ENCODE measurements at places on chromosomes 16 and 17. TPM values are rescaled to one million over a fixed set of nuclear protein-coding genes. Genes with fewer than 3 reads are reported as not detected.

DNA sequence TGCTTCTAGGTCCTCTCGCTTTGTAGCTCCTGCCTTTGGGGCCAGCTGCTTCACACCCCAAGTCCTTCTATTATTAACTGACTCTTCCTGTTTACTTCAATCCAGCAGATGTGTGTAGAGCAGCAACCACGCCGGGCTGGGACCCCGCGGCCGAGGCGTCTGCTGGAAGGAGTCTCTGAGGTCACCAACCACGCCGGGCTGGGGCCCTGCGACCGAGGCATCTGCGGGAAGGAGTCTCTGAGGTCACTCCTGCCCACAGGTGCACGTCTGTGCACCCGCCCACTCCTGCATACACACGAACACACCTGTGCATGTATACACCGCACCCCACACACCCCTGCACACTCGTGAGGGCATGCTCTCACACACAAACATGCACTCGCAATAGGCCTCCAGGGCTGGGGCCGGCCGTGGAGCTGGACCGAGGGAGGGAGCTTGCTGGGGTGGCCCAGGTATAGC, 7.8 kb upstream of the TEX19 start:
- peaks cover 8% of the 10 kb centered on the region for H3K27me3 ChIP-seq
- no peak overlapping the region for H3K27ac ChIP-seq
- DNase-seq = no peak
- H3K4me3 ChIP-seq = no peak overlapping the region
- H3K36me3 ChIP-seq = no peaks in the 10 kb centered on the region

- H3K27me3 ChIP-seq = peaks cover 5% of the 10 kb centered on the region
- no peak overlapping the region for H3K4me3 ChIP-seq
- H3K27ac ChIP-seq = no peak overlapping the region
- DNase-seq = no peak
Measured at GRCh38 chr16:84607694-84608093, 10.2 kb downstream of the COTL1 start.

DNA sequence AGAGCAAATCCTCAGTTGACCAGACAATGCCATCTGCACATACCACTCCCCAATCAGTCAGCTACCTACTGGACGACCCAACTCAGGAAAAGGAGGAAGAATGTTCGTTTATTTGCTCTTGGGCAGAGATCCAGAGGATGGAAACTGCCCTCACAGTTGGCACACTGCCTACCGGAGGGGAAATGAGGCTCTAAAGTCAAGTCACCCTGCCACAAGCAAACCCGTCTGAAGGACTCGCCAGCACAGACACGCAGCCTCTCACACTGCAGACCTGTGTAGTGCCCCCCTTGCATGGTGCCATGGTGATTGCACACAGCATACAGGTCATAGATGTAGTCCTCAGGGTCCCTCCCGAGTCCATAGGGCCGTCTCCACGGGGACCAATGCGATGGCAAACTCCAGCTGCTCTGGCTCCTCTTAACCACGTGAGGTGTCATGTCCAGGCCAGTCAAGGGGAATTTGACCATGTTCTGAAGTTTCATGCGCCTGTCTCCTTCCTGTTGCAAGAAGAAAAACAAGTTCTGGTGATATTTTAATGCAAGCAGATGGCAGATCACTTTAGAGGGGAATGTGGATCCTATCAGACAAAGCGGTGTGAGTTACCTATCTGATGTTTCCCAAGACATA, 69.5 kb downstream of the USP31 start:
- DNase-seq = no peak
- H3K36me3 ChIP-seq = no peaks in the 10 kb centered on the region
- no peak overlapping the region for H3K4me3 ChIP-seq
- peaks cover 2% of the 10 kb centered on the region for H3K27me3 ChIP-seq
- H3K27ac ChIP-seq = no peak overlapping the region
- peaks cover 4% of the 10 kb centered on the region for H3K4me1 ChIP-seq

- no peaks in the 10 kb centered on the region for H3K36me3 ChIP-seq
- DNase-seq = peak; percentile 83
- peaks cover 5% of the 10 kb centered on the region for H3K27me3 ChIP-seq
- H3K27ac ChIP-seq = peak overlapping the region; percentile 33
- no peaks in the 10 kb centered on the region for H3K4me1 ChIP-seq
Measured at GRCh38 chr16:67236563-67237395, 9.8 kb downstream of the TMEM208 start.

GRCh38 chr16:85602402-85603202, 10.5 kb upstream of the GSE1 start:
- peak overlapping the region; percentile 96 for H3K27ac ChIP-seq
- peaks cover 34% of the 10 kb centered on the region for H3K27me3 ChIP-seq
- DNase-seq = peak; percentile 55
- H3K4me3 ChIP-seq = peak overlapping the region; percentile 82

DNA sequence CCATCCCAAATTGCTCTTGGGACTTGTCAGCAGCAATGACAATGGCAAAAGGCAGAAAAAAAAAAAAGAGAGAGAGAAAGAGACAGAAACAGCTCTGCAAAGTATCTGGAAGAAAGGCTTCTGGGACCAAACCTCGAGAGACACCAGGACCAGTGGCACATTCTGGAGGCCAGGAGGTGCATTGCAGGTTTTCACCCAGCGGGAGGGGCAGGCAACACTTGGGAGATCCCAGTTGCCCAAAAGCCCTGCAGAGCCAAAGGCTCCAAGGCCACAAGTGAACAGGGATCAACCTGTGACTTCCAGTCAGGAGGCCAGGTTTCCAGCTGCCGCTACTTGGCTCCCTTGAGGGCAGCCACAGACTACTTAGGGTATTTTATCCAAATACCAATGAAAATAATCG, 110.8 kb upstream of the CDH5 start:
- peaks cover 2% of the 10 kb centered on the region for H3K27me3 ChIP-seq
- peaks cover 14% of the 10 kb centered on the region for H3K4me1 ChIP-seq
- no peaks in the 10 kb centered on the region for H3K36me3 ChIP-seq
- no peak overlapping the region for H3K27ac ChIP-seq
- no peak overlapping the region for H3K4me3 ChIP-seq
- DNase-seq = no peak

DNA sequence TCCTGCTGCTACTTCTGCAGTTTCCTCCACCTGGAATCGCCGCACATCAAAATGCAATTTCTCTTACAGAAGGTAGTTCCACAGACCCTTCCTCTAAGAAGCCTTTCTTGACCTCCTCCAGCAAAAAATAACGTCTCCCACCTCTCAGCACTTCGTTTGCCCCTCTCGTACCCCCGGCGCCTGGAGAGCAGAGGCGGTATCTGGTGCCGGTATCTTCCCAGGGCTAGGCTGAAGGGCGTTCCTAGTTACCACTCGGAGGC, 482 bp downstream of the DCTPP1 start:
- peaks cover 4% of the 10 kb centered on the region for H3K36me3 ChIP-seq
- H3K4me3 ChIP-seq = no peak overlapping the region
- peaks cover 2% of the 10 kb centered on the region for H3K4me1 ChIP-seq
- peaks cover 3% of the 10 kb centered on the region for H3K27me3 ChIP-seq

GRCh38 chr17:44522883-44523671, 19.9 kb upstream of the GPATCH8 start:
- DNase-seq = peak; percentile 56
- H3K27me3 ChIP-seq = peaks cover 9% of the 10 kb centered on the region
- peaks cover 9% of the 10 kb centered on the region for H3K36me3 ChIP-seq
- no peak overlapping the region for H3K4me3 ChIP-seq

Gene TMEM92
- total RNA-seq = not detected
